Chondrocyte (in vitro differentiated cells): ENCODE measurements at places on chromosomes 13 and 19. TPM values are rescaled to one million over a fixed set of nuclear protein-coding genes. Genes with fewer than 3 reads are reported as not detected.

DNA sequence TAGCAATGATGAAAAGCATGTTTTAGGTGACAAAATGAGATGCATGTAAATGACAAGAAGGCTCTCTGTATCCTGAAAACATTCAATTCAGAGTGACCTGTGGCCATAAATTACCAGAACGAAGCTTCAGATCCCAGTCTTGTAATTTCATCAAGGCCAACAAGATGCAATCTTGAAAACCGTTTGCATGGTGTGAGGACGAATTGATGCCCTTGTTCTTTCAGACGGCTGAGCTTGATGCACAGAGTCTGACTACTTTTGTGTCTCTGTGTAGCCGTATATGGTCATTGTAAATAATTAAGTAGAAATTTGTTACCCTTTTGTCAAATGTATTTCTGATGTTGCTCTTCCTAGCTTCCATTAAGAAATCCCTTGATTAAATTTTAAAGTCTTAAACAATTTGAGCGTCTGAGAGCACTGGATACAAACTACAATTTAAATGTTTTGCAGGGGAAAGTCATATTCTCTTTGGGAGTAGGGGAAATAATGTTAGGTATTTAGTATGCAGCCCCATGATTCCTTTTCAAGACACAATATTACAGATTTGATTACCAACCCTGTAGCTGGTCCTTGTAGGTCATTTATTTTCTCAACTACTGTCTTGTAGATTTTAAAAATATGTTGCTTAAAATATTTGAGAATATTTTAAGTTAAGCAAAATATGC is 125.8 kb upstream of the PCDH9 start:
- DNase-seq: no peak

Gene FGF22
- not detected in 3 replicates for total RNA-seq

Gene GPR4
- not detected in 3 replicates for total RNA-seq

DNA sequence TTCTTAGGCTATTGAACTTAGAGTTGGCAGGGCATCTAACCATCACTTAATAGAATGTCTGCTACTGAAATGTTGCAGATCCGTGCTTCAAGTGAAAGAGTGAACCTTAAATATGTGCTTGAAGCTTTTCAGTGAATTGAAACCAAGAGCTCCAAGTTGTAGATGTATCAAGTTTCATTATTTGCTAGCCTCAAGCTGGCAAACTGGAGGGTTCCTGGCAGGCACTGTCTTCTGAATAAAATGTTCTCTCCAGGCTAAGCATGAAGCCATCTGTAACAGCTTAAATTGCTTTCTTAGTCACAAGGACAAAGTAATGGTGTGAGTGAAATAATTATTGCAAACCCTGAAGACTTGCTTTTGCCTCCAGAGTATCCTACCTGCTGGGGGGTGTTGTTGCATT is 415.0 kb upstream of the SPRY2 start:
- no peak for DNase-seq

- no peak for DNase-seq
Observed at GRCh38 chr13:109110159-109110558, 480.7 kb downstream of the MYO16 start.
